GM12891 (cell line): ENCODE measurements at places on chromosomes 6 and 20.

- no peak for DNase-seq
Measured at GRCh38 chr6:149225946-149226345, 91.6 kb upstream of the TAB2 start.

- peak; percentile 38 for DNase-seq
Measured at GRCh38 chr6:11785774-11786579, 7.4 kb upstream of the ADTRP start.

DNA sequence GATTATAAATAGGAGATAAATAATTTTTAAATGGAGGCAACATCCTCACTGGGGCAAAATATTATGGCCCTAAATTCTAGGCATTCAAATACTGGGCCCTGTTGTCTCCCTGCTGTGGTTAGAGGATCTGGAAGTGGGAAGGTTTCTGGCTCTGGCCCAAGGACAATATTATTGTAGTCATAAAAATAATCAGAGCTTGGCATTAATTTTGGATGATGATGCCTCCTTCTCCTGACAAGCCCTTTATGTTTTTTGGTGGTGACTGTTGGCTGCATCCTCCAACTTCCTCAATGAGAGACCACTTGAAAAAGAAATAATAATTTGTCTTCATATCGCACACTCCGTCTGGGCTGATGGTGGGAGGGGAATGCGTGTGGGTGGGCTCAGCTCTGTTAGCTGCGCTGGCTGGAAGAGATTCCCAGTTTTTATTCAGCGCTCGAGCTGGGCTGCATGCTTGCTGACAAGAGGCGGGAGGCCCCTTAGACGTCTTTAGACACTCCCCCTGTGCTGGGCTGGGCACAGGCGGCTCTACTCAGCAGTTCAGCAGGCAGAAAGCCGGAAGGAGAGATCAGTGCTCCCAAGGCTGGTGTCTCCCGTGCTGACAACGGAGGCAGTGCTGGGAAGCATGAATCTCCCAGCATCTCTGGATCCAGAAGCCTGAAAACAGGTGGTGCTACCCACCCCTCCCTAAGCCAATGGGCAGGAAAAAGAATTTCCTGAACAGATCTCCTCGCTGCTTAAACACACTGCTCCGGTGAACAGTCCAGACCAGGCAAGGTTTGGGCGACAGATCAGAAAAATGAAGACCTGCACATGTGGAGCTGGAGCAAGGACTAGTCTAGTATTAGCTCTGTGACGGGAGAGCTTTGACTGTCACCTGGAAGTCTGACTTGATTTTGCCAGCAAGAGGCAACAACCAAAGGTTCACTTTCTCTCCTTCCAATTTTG lies 97.7 kb downstream of the SYCP2 start:
- DNase-seq: no peak

DNA sequence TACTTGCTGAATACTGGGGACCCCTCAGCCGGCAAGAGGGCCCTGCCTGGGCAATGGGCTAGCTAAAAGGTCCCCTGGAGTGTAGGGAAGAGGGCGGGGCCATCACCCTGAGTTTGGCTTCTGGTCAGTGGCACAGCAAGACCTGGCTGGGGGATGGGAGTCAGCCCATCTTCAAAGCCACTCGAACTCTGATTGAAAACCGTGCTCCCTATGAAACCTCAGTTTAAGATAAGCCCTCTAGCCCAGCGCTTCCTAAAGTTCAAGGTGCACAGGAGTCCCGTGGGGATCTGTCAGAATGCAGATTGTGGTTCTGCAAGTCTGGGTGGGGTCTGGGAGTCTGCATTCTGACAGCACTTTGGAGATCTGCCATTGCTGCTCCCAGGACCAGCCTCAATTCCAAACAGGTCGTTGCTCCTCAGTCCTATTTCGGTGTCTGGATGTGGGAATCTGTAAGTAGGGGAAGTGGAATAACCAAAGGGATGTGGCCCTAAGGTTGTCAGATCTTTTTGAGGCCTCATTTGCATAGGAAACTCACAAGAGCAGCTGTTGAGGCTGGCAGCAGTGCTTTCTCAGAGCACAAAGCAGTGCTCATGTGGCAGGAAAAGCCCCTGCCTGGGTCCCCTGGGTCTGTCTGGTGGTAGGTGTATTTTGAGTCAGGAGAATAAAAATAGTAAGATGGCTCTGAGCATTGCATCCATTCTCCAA lies 85.3 kb upstream of the SCP2D1 start:
- peak; percentile 14 for DNase-seq

- no peak for DNase-seq
Measured at GRCh38 chr6:167579806-167580618, 246.7 kb upstream of the AFDN start.

- no peak for DNase-seq
Measured at GRCh38 chr6:150470131-150470530, 101.3 kb downstream of the IYD start.

DNA sequence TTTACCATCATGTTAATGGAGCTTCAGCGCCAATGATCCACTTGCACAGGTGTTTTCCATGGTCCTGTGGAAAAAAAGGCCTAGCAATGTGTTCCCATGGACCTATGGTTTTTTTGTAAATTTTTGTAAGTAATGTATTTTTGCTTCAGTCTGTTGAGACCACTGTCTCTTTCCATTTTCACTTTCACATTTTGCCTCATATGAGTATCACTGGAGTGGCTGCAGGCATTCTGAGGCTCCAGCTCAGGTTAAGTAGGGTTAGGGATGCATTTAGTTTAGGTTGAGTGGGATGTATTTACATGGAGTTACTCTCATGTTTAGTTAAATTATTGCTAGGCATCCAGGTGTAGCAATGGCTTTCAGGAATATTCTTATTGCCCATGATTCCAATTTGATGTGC lies 19.2 kb upstream of the LMBRD1 start:
- no peak for DNase-seq

- no peak for DNase-seq
Measured at GRCh38 chr20:57987659-57988058, 240.8 kb downstream of the ANKRD60 start.

- DNase-seq: no peak
Measured at GRCh38 chr6:140078561-140079125, 704.2 kb upstream of the CITED2 start.

DNA sequence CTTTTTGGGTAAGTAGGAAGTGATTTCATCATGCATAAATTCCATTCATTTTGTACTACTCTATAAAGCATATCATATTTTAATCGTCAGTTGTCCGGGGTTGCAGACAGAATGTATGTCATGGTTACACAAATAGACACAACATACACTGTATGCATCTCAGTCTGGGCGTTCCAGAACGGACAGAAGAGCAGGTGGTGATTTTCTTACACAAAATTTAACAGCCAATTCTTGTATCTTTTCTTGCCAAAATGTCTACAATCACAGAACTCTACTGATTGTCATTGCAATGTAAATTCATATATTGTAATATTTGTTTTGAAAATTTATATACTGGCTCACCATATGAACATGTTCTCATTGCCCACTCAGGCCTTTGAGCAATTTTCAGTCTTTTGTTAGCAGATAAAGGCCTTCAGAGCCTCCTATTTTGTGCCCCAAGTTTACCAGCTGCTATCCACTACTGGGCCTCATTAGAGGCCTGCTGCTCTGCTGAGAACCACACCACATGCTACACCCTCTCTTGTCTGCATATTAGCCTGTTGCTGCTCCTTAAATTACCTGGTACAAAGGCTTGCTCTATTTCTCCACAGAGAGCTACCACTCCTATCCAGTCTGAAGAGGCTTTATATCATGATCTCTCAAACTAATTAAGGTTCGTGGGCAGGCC lies 61.5 kb downstream of the PRDM13 start:
- no peak for DNase-seq

DNA sequence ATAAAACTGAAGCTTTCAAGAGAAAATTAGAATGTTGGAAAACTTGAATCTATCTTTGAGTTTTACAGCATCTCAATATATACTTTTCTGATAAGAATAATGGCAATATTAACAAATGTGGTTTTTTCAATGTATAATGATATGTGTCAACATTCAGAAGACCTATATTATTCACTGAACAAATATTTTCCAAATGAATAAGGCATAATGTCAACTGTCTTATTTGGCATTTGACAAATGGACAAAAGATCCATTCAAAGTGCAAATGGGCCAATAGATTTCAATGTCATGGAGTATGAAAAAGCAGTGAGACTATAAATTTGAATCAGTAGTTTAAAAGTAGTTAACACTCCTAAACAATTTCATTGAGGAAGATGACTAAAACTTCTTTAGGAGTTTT lies 20.9 kb downstream of the LMBRD1 start:
- DNase-seq: no peak

GRCh38 chr6:38715016-38715689 lies at the start of gene DNAH8:
Gene DNAH8 (plus strand): TSS chr6:38715311. CDS start chr6:38722810, 7,499 bp downstream.
- DNase-seq: peak; percentile 36

DNA sequence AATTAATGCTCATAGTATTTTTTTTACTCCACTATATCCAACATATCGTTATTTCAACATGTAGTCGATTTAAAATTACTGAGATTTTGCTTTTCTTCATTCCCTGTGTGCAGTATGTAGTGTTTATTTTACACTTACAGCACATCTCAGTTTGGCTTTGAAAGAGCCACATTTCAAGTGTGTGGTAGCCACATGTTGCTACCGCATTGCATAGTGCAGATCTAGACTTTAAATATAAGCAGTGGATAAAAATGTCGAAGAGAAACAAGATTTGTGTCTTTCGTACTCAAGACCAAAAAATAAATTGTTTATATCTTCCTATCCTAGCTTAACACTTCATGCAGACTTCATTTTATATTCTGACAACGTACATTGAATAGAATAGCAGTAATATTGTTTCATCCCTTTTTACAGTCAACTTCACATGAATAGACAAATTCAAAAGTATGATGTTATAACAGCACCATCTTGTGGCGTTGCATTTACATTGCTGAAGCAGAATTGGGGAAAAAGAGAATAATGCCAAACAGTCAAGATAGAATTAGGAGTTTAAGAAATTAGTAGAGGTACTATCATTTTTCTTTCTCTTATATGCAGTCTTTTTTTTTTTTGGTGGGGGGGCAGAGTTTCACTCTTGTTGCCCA lies 29.9 kb downstream of the FBXO5 start:
- no peak for DNase-seq

DNA sequence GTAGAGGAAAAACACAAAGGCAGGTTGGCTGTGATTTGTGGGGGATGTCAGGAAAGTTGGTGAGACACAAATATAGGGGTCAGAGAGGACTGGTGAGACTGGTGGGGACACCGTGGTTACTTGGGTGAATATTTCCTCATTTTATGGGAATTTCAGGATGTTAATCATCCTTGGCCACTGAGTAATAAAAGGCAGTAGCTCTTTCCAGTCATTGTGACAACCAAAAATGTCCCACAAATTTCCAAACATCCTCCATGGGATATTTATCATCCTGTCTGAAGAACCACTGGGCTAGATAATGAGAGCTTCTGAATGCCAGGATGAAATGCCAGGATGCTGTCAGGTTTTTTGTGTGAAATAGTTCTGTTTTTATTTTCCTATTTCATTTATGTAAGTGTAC lies 374.1 kb downstream of the CD109 start:
- no peak for DNase-seq

GRCh38 chr6:93474733-93475179 lies 55.4 kb upstream of the EPHA7 start:
- DNase-seq: no peak

DNA sequence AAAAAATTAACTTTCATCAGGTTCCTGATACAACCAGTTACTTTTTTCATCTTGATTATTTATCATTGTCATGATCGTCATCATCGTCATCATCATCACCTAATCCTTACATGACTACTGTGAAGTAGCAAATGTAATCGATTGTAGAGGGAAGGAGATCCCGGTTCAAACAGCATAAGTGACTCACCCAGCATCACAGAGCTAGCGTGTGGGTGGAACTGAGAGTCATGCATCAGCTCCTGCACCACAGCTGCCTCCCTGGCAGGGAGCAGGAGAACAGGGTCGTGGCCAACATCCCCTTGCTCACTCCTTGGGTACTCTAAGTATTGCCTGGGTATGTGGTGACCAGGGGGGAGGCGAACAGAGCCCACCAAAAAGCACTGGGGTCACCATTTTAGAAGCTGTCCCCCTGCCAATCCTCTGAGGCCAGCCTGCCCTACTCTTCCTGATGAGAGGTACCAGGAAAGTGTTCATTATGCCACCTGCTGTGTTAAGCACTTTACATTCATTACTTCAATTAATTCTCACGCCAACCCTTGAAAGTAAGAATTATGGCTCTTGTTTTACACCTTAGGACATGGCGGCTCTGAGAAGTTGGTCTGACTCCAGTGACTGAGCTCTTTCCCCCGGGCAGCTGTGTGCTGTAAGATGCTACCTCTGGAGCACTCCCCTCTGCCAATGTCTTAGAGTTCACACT lies 425.2 kb downstream of the CD83 start:
- DNase-seq: no peak

GRCh38 chr6:139640448-139640847 lies 266.0 kb upstream of the CITED2 start:
- no peak for DNase-seq

DNA sequence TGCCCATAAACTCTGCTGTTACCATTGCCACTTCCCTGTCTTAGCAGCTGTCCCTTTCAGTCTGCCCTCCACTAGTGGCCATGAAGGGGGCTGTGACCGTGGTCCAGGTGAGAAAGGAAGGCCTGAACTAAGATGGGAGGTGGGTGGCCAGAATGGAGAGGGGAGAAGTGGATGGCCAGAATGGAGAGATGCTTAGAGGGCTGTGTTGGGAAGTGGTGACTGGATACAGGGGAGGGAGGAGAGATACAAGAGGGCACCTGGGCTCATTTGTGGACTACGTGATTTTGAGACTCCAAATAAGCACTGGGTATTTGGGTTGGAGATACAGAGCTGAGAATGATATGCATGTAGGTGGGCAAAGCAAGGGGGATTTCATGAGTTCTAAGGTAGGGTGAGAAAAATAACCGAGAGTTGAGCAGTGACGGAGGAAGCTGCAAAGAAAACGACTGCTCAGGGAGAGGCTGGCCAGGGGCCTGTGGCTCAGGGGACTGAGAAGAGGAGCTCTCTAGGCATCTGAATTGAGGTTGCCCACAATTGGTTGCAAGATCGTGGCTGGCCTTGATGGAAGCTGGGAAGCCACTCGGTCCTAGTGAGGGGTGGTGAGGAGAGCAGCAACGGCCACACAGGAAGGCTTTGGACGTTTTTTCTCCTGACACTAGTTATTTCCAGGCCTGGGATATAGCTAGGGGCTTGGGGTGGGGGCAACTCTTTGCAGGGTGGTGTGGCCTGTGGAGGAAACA lies 36.9 kb downstream of the PANK2 start:
- no peak for DNase-seq

- DNase-seq: no peak
Measured at GRCh38 chr20:32786059-32786760, 24.0 kb downstream of the DNMT3B start.

DNA sequence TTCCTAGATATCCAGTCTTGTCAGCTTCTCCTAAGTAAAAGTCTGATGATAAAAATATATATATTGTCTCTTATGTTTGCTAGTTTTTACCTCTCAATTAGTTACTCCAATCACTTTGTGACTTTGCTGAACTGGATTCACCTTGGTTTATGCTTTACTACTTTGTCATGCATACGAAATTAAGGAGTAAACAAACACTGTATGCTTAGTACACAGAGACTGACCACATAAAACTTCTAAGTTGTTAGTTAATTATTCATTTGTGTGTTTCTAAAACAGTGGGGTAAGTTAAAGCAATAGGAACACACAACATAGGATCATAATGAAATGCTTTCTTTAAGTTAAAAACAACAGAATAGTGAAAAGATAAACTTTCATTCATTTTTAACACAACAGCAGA lies 877.3 kb upstream of the MAP3K7 start:
- no peak for DNase-seq
